Activated CD4-positive, alpha-beta T cell treated with anti-CD3 and anti-CD28 coated beads for 4 hours (primary cell): ENCODE measurements at places on chromosomes 6 and 20.

- no peak for DNase-seq
Measured at GRCh38 chr20:23197836-23198235, 111.7 kb upstream of the CD93 start.

DNA sequence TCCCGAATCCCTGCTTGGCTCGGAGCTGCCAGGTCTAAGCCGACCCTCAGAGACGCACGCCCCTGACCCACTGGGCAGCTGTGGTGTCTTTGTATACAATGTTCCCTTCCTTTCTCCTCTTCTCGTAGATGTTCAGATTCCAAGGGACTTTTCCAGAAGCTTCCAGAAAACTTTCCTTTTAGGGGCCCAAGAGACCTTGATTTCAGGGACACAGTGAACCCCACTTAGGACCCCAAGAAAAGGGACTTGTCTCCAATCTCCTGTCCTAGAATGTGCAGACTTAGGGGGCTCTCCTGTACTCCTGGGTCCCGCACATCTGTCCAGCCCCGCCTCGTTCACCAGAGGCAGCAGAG, 103.5 kb downstream of the EDN3 start:
- no peak for DNase-seq

DNA sequence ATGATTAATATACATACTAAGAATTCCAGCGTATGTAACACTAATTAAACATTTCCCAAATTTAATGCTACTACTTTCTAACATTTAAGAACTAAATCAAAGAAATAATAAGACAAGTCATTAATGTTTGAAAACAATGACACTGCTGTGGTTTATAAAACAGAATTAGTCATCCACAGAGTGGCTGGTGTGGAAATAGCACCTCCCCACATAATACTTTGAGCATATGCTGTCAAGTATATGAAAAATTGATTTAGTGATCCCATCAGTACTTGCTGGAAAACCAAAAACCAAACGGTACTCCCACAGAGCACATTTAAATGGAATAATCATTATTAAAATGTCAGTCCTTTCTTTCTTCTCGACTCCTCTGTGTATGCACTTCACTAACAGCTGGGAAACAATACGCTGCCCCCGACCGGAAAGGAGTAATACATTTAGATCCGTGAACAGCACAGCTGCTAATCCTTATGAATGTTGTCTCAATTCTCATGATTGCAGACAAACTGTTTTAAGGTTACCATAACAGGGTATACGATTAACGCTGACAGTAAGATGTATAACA, 78.4 kb downstream of the PREP start:
- DNase-seq, result no peak

DNA sequence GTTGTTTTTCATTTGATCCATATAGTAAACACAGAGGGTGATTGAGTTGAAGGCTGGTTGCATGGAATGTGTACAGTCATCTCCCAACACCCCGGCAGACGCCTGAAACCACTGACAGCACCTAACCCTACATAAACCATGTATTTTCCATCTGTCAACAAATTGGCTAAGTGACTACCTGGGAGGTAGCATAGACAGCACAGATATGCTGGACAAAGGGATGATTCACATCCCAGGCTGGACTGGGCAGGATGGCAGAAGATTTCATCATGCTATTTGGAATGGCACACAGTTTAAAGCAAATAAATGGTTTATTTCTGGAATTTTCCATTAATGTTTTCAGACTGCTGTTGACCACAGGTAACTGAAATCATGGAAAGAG, 4.4 kb upstream of the VIP start:
- no peak for DNase-seq

GRCh38 chr6:161319231-161319630, 45.4 kb upstream of the AGPAT4 start:
- DNase-seq, result no peak

DNA sequence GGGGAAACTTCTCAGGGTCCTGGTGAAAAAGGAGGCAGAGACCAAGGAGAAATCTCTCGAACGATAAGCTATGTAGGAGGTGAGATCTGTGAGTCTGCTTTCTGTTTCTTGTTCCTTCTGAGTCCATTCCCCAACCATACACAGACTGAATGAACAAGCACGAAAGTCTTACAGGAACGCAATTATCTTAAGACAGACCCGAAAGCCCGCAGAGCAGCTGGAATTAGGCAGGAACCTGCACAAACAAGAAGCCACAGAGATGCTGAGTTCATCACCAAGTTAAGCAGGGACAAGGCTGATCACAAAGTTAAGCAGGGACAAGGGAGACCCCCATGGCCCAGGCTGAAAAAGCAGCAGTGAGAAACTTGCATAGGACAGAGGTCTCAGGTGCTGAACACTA, 21.4 kb upstream of the NELFCD start:
- no peak for DNase-seq

GRCh38 chr20:59620860-59621505, 16.6 kb downstream of the PHACTR3 start:
- no peak for DNase-seq

GRCh38 chr20:62770916-62771315, 25.4 kb upstream of the MRGBP start:
- DNase-seq, result no peak

- DNase-seq, result no peak
Measured at GRCh38 chr6:111530667-111531066, 47.6 kb upstream of the REV3L start.

DNA sequence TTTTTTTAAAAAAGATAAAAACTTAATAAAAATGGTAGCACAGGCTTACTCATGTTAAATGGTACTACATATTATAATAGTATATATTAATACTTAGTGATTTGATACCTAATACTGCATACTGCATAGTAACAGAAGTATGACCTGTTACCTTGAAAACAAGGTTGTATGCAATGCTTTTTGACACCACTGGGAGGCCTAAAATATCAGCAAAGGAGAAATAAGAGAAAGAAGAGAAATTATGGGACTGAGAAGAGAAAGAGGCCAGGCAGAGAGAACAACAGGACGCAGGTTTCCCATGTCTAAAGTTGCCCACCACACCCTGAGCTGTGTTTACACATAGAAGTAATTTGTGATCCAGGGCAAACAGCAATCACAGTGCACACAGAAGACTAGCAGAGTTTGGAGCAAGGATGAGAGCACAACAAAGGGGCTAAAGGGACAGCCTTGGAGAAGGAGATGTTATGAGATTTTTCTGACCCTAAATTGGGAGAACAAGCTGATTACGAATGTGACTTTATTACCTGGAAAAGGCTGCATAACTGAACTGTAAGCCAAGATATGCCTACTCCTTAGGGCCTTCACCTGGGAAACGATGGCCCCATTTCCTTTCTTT, 73.2 kb downstream of the ROS1 start:
- no peak for DNase-seq

GRCh38 chr6:32488083-32488482, 42.0 kb downstream of the HLA-DRB5 start:
- no peak for DNase-seq

DNA sequence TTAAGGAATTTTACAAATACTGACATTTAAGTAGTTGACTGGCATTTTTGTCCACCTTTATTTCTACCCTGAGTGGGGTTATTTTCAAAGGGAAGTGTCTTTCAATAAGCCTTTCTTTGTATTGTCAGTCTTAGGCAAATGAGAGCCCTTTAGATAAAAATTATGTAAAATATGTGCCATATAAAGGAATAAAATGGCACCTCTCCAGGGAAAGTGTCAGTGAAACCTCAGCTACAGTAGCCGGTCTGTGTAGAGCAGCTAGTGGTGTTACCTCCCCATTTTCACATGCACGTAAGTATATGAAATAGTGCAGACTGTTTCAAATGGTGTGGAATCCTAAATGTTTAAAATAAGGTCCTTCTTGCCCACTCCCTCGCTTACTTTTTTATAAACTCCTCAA, 5.0 kb downstream of the FAM217B start:
- DNase-seq, result no peak

DNA sequence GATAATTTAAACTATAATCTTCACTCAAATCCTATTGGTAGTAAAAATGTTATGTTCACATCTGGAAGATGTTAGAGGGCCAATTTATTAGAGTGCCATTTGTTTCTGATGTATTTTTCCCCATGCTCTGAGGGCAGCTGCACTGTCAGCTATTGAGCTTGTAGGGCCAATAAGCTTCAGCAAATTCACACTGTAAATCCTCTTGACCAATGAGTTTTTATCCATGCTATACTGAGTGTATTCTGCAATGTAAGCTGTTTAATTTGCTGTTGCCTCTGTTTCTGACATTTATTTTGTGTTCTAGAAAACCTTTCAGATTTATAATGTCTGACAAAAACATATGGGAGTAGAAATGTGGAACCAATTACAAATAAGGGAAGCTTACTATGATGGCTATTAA, 62.6 kb downstream of the OGFRL1 start:
- DNase-seq, result no peak

DNA sequence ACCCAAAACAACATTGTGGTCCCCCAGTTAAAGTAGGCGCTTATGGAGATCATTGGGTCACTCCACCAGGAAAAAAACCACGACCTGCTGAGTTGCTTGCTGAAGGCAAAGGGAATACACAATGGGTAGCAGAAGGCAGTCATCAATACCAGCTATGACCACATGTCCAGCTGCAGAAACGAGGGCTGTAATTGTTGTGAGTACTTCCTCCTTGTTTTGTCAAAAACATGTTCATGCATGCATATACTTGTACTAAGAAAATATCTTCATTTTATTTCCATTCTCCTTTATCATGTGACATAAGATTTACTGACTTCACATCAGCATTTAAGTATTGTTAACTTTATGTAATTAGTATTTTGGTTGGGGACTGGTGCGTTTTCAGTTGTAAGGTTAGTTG, 16.9 kb downstream of the SERINC1 start:
- no peak for DNase-seq

DNA sequence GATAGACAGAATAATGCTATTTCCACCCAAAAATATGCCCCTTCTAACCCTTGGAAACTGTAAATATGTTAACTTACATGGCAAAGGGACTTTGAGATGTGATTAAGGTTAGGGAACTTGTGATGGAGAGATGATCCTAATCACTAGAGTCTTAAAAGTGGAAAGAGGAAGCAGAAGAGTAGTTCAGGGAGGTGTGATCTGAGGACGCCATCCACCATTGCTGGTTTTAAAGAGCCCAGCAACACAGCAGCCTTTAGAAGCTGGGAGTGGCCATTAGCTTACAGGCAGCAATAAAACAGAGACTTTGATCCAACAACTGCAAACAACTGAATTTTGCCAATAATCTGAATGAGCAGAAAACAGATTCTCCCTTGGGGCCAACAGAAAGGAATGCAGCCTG, 30.6 kb downstream of the ZNF311 start:
- no peak for DNase-seq

GRCh38 chr6:2959909-2960719, 11.3 kb downstream of the SERPINB6 start:
- DNase-seq, result no peak

DNA sequence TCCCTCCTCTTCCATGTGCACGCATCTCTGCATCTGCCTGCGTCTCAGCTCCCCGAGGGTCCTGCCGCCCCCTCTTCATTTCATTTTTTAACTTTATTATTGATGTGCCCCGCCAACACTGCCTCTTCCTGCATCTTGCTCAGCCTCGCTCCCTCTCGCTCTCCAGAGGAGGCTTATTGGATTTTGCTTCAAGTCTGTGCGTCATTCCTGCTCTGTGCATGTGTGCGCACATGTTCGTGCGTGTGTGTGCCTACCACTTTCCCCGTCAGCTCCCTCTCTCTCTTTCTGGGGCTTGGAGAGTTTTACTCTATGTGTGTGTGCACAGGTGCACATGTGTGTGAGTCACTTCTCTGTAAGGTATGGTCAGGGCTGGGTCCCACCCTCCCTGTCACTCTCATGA, 71.8 kb upstream of the NNAT start:
- DNase-seq, result no peak

DNA sequence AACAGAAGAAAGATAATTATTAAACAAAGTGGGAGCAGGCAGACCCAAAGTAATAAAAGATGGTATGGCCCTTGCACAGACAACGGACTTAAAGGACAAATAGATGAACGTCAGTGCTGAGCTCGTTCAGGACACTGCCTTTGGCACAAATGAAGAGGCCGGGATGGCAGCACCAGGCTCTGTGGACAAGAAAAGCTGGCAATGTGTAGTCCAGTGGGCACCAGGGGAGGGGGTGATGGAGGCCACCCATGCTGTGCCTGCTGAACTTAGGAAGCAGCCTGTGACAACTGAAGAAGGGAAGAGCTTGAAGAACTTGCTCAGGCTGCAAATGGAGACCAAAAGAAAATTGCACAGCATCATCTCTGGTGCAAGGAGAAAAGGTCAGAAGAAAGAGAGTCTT, 131.0 kb downstream of the ANKRD60 start:
- DNase-seq, result no peak

DNA sequence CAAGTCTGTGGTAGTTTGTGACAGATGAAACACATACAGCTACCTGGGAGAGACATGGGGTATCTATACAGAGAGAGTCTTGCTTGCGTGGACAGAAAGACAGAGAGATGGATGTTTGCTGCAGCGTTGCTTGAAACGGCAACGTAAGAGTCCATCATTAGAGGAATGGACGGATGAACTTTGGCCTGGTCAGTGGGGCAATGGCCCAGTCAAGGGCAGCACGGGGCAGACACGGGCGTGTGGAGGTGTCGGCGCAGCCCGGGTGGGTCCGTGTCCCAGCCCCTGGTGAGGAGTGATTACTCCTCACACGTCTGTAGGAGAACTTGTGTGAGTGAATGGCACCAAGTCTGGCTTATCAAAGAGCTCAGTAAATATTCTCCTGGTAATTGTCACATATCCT, 21.9 kb downstream of the DACT2 start:
- DNase-seq, result no peak

DNA sequence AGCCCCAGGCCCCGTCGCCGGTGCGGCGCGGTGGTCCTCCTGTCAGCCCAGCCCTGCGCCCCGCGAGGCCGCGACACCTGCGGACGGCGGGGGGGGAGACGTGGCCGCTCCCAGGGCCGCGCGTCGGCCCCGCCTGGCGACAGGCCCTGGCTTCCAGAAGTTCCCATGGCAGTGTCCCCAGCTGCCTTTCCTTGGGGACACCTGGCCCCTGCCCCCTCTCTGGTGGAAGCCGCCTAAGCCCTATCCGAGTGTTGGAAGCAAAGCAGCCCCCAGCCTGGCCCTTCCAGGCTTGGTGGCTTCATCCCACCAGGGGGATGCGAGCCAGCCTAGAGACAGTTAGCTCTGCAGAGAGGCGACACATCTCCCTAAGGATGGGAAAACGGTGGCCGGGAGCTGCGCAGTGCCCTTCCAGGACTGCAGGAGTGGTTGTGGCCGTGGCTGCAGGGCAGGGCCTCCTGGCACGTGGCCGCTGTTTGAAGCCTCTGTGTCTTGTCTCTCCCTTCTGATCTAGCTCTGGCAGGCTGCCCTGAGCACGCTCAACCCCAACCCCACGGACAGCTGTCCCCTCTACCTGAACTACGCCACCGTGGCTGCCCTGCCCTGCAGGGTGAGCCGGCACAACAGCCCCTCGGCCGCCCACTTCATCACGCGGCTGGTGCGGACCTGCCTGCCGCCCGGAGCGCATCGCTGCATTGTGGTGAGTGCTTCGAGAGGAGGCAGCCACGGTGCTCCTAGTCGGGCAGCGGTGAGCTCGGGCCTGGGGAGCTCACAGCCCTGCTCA, 816 bp downstream of the NPEPL1 start:
- DNase-seq, result no peak

DNA sequence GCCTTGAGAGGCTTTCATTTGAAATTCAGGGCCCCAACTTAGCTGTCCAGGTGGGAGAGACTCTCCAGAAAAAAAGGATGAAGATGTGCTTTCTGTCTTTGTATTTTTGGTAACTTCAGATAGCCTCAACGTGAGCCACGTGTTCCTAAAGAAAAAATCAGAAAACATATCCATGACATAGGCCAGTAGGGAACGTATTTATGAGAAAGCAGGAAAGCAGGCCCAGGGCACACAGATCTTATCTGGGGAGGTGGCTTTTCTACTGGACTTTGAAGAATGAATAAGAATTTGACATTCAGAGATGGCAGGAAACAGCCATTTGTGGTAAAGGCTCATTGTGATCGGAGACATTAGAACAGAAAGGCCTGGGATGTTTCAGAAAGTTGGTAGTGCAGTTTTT, 21.2 kb upstream of the EXOC2 start:
- no peak for DNase-seq
